ENCODE measurements at places on chromosomes 4 and X.

- DNase-seq: no peak
These were observed 180.7 kb downstream of the AR start for GRCh38 chrX:67724359-67725110.

DNA sequence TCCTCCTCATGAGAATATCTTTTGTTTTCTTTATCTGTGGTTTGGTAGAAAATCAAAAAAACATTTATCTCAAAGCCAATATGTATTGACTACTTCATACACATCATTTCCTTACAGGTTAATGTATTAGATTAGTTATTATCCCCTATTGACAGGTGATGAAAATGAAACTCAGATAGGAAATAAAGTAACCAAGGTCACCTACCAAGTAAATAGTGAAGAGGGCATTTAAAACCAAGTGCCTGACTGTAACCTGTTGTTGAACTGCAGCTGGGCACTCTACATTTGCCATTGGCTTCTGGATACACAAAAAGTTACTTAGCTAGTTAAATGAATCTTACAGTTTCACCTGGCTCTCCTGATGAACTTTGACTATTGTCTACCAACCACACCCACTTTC is 41.4 kb upstream of the CTSO start:
- DNase-seq: no peak

GRCh38 chrX:144946666-144947065 is 300.6 kb upstream of the SPANXN1 start:
- no peak for DNase-seq

DNA sequence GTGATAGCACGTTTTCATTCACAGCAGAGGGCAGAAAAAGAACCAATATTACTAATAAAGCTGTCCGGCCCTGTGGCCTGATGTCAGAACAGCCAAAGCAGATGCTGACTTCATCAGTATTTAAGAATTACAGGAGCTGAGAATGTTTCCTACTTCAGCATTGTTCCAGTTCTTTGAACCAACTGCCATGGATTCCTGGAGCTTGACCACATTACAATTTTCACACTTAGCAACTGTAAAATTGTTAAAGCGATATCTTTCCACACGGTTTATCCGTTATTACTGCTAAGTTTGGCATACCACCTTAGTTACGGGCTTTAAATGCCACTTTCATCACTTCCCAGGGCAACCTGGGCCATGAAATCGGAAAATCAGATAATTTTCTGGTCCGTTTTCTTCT is 118.2 kb downstream of the EPHA5 start:
- no peak for DNase-seq

- DNase-seq: no peak
These were observed 317.6 kb upstream of the GNPDA2 start for GRCh38 chr4:45043911-45044310.

DNA sequence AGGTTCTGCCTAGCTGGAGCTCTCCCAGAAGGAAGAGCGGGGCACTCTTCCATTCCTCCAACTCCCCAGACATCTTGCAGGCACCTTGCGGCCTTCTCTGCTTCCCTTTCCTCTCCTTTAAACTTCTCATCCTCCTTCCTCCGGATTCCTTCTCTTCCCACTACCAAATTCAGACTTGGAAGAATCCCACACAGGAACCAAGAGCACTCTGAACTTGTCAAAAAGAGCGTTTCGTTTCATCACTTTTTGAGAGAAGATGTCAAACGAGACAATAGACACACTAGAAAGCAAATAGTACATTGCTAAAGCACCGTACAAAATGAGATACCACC is 512 bp upstream of the UCP1 start:
- no peak for DNase-seq

DNA sequence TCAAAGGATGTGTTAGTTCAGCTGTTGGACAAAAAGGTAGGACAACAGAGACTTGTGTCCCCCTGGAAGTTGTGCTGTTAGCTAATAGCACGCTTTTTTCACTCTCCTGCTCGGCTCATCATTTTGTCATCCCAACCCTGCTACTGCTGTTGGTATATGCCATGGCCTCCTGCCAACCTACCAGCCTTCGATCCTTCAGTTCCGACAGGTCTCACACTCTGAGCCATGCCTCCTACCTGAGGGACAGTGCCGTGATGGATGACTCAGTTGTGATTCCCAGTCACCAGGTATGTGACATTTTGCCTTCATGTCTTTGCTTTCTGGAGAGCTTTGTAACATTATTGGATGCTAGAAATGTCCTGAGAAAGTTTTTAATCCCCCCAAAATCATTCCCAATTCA is 268.1 kb downstream of the ANK2 start:
- DNase-seq: no peak

All from CD4-positive, alpha-beta memory T cell (primary cell).